Memory B cell (primary cell): ENCODE measurements at places on chromosomes 2 and 18.

DNA sequence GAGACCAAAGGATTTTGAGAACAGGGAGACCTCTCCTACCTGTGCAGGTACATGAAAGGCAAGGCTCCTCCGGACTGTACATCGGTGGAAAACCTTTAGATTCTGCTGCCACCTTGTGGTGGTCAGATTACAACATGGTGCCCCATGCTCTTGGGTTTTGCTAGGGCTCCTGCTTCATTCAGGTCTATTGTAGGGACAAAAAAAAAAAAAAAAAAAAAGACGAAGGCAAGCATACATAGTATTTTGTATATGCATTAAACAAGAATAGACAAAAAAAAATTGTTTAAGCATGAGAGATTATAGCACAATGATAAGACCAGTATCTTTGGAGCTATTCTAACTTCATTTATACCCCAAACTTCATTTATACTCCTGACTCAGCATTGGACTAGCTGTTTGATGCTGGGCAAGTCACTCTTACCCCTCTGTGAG, 27.4 kb upstream of the SPR start:
- peak; percentile 43 for DNase-seq

DNA sequence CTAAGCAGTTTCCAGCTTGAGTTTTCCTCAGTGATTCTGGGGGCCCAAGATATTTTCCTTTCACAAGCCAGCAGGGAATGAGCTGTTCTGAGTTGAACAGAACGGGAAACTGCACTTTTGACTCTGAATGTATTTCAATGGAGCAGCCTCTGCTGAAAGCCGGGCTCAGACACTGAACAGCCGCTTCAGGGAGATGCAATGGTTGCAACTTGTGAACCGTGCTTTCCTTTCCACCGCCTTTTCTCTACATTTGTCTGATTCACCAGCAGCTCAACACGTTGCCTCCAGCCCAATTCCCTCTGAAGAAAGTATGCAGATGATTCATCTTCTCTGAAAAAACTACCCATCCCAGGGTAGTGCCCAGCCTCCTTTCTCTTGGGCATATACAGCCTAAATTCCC, 119.3 kb upstream of the PKDCC start:
- DNase-seq: no peak

- peak; percentile 32 for DNase-seq
Measured at GRCh38 chr2:47300609-47301276, 102.2 kb upstream of the MSH2 start.

DNA sequence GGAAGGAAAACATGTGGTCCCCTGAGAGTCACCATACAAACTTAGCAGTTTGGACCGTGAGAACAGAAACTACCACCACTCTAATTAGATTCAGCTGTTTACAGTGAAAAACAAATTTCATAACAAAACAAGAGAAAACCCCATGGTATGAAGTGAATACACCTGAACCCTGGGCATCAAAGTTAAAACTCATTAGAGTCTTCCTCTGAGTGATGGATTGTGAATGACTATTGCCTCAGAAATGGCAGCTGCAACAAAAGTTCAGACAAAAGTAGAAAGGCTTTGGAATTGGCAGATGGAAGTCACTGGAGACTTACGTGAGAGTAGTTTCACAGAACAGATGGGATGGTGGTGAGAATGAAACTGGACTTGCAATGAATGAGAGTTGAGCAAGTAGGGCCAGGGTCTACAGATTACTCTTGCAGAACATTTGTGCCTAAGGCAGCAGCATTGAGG, 98.0 kb downstream of the AAK1 start:
- DNase-seq: no peak

DNA sequence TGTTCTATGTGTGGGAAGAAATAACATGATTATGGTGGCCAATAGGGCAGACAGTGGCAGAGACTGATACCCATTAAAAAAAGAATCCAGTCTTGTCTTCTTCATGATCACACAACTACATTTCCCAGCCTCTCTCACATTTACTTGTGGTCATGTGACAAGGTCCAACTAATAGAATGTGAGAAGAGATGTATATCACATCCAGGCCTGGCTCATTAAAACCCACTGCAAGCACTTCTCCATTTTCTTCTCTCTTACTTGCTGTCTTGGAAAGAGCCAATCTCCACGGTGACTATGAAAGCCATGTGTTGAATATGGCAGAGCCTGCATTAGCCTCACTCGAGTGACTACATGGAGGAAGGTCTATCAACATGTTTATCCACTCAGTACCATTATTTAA, 306.2 kb upstream of the ZEB2 start:
- DNase-seq: no peak

GRCh38 chr2:231144896-231145295, 20.1 kb upstream of the HTR2B start:
- no peak for DNase-seq

DNA sequence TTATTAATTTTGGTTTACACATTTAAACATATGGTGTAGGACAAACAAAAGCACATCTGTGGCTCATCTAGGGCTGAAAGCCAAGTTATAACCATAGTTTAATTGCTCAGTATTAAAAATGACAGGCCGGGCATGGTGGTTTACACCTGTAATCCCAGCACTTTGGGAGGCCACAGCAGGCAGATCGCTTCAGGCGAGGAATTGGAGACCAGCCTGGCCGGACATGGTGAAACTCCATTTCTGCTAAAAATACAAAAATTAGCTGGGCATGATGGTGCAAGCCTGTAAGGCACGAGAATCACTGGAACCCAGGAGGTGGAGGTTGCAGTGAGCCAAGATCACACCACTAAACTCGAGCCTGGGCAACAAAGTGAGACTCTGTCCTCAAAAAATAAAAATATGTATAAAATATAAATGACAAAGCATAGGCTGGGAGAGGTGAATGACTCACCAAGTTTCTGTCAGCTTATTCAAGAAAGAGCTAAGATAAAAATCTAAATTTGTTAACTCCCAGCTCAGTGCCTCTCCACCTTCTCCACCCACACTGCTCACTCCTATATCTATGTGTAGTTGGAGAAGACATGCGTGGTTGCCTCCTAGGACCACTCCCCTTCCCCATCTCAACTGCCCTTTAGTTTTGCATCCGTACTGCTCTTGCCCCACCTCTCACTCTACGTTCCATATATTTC, 79.2 kb upstream of the PID1 start:
- DNase-seq: no peak

DNA sequence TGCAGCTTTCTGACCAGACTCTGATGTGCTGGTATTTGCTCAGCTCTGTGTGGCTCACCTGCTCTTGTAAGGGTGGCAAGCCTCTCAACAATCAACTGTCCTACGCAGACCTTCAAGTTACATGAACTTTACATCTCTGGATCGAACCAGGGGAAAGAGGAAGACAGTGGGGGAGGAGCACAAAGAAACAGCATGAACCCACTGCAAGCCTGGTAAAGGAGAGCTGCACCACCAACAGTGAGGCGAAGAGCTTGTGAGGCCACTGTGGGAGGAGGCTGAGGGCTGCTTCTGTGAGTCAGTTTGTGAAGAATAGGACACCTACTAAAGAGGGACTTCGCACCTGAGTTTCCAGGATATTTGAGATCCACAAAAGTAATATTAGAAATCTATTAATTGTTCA, 18.8 kb upstream of the FAM110C start:
- no peak for DNase-seq

DNA sequence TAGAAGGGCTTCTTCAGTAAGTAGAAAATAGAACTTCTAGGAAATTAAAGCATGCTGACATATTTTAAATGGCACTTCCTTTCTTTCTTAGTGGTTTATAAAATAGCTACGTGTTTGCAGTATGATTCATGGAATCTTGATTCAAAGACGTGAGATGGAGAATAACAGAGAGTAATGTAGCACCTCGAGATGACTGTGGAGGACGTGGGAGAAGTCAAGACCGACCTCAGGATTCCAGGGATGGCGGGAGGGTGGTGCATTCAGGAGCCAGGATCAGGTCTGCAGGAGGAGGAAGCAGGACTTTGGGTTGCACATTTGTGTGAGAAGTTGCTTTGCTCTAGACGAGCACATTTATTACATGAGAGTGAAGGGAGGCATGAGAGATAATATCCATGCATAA, 56.0 kb downstream of the DCDC2C start:
- DNase-seq: no peak

- DNase-seq: no peak
Measured at GRCh38 chr2:219291910-219292490, 12.8 kb downstream of the DNAJB2 start.

DNA sequence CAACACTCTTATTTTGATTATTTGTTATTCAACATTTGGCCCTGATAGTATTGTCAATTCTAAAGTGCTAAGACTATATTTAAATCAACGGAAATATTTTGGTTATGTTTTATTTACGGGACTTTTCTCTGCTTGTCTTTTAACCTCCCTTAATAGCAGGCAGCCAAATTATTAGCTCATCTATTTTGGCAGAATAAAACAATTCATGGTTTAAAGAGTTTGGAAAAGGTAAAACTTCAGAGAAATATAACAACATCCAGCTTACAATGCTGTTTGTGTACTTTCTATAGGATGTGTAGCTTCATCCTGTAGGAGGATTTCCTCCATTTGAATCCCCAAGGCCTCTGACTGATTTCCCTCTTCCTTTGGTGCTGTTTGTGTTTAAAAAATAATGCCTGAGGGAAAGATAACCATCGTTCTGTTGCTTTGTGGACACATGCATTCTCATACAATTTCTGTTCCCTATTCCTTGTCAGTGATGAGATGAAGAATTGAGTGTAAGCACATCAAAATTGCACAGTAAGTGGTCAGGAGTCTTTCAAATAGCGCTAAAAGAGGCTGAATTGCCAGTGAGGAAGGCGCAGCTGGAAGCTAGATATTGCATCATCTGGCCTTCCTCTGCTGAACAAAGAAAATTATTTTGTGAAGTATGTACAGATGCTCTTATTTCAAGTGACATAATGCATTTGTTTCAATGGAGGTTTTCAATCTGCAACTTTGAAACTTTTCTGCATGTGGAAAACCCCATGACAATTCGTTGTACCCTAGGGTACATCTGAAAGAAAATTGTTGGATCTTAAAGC, 80.3 kb downstream of the CD28 start:
- no peak for DNase-seq

GRCh38 chr2:236393101-236393500, 128.9 kb upstream of the ASB18 start:
- DNase-seq: no peak

- DNase-seq: no peak
Measured at GRCh38 chr2:164882276-164882675, 40.7 kb upstream of the COBLL1 start.

DNA sequence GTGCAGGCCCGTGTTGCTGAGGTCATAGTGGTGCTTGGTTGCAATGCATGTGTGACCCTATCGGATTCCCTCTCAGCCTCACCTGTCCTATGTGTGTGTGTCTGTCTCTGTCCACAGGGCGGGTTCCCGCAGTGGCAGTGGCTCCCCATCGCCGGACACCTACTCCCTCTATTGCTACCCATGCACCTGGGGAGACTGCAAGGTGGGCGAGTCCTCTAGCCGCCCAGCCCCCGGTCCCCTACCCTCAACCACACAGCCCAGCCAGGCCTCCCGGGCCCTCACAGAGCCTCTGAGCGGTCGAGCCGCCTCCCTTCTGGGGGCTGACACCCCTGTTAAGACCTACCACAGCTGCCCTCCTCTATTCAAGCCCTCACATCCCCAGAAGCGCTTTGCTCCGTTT, 14.2 kb downstream of the GAREM2 start:
- DNase-seq: no peak

DNA sequence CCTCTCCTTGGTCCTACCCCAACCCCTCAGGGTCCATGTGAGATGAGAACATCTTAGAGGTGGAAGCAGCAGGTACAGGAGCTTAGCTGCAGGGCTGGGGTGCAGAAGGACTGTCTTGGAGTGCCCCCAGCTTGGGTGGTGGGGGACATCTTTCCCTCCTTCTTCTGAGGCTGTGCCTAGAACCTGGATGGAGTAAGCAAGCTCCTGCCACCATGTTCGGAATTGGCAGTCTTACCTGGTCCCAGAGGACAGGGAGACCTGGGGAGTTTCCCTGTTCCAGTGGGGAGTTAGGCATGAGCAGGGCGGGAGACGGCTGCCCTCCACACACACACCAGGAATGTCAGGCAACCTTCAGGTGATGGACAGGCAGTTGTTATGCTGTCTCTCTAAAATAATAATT, 131.0 kb upstream of the COPS8 start:
- no peak for DNase-seq

DNA sequence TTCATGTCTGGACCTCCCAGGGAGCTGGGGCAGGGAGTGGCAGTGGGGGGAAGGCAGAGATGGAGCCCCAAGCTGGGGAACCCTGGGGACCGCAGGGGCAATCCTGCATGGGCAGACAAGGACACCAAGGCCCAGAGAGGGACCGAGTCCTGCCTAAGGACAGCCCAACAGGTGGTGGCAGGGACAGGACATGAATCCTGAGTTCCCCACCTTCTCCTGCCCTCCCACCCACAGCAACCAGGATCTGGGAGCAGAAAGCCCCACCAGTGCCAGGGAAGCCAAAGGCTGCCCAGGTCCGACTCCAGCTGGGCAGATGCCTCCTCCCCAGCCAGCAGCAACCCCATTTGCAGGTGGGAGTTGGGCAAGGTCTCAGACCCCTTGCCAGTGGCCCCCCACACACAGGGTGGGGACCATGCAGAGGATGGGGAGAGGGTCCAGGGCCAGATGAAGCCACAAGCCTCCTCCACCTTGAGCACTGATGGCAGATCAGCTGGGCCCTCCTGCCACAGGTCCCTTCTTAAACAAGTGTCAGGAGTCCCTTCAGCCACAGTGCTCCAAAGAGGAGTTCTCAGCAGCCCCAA, 6.3 kb downstream of the ADRA2B start:
- DNase-seq: no peak
